ENCODE measurements at places on chromosomes 16 and 17. TPM values are rescaled to one million over a fixed set of nuclear protein-coding genes. Genes with fewer than 3 reads are reported as not detected.

The ALOXE3 gene
- not detected for total RNA-seq

The GAST gene
- total RNA-seq: not detected

The ZMYND15 gene
- not detected for total RNA-seq

The CES5A gene
- not detected for total RNA-seq

The EVPL gene
- 0.09 TPM for total RNA-seq

The KIF2B gene
- not detected for total RNA-seq

The HLF gene
- total RNA-seq: 23.9 TPM

The MPV17L gene
- total RNA-seq: 0.05 TPM

The OTOP3 gene
- total RNA-seq: not detected

The HSPB9 gene
- total RNA-seq: not detected

GRCh38 chr17:48715496-48716399 lies 6.6 kb downstream of the PRAC1 start:
- no peaks in the 10 kb centered on the region for H3K36me3 ChIP-seq
- no peak overlapping the region for H3K27ac ChIP-seq
- no peak overlapping the region for H3K4me3 ChIP-seq

DNA sequence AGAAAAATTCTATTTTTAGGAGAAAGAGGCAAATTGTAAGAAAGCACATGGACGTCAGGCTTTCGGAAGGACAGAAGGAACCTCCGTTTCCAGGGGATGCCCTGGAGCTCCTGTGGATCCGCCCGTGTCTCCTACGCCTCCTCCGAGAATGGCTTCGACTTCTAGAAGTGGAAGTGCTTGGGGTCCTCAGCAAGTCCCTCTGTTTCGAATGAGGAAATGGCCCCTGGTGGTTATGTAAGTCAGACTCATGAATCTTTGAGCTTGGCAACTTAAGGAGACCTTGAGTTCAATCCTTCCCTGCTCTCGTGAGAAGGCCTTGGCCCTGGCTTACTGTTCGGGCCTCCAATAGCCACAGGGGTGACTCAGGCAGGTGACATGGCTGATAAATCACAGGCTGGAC lies 38.9 kb downstream of the COX4I1 start:
- H3K36me3 ChIP-seq: no peaks in the 10 kb centered on the region
- H3K27me3 ChIP-seq: peaks cover 35% of the 10 kb centered on the region
- DNase-seq: no peak
- no peak overlapping the region for H3K27ac ChIP-seq
- no peaks in the 10 kb centered on the region for H3K4me1 ChIP-seq

DNA sequence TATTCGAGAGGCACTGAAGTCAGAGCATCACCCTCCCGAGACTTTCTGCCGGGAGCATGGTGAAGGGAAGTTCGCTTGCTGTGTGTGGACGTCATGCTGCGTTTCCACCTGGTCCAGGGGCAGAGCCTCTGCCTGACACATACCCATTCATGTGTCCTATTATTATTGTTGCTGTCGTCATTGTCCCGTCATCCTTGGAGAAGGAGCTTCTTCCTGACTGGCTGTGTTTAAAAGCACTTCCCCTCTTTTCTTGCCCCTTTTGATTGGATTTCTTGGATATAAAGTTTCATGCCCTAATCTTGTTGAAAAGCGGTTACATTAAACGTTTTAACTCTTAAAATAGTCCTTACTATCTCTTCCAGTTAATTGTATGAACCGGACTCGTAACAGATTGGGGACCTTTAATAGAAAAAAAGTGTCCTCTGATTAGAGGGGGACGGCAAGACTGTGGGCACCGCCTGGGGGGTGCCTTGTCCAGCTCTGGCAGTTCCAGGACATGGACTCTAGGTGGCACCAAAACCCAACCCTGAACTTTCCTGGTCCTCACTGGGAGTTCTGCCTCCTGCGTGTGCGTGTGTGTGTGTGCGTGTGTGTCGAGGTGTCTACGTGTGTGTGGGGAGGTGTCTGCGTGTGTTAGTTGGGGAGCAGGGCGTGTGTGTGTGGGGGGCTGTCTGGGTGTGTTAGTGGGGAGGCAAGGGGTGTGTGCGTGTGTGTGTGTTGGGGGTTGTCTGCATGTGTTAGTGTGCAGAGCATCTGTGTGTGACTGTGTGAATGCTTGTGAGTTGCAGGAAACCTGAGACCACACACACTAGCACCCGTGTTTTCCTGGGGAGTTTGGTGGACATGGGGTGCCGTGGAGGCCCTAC lies 133.3 kb upstream of the CIBAR2 start:
- H3K27ac ChIP-seq: no peak overlapping the region
- H3K4me1 ChIP-seq: peaks cover 6% of the 10 kb centered on the region
- no peaks in the 10 kb centered on the region for H3K36me3 ChIP-seq

- H3K4me1 ChIP-seq: peaks cover 36% of the 10 kb centered on the region
- peak overlapping the region; percentile 28 for H3K4me3 ChIP-seq
- no peaks in the 10 kb centered on the region for H3K27me3 ChIP-seq
- DNase-seq: no peak
- H3K36me3 ChIP-seq: no peaks in the 10 kb centered on the region
These were observed 2.7 kb upstream of the CCDC57 start for GRCh38 chr17:82215095-82215971.

- H3K36me3 ChIP-seq: peaks cover 37% of the 10 kb centered on the region
- peaks cover 67% of the 10 kb centered on the region for H3K4me1 ChIP-seq
- H3K27ac ChIP-seq: peak overlapping the region; percentile 24
- H3K4me3 ChIP-seq: no peak overlapping the region
These were observed 10.2 kb downstream of the CDR2 start for GRCh38 chr16:22364241-22364640.

DNA sequence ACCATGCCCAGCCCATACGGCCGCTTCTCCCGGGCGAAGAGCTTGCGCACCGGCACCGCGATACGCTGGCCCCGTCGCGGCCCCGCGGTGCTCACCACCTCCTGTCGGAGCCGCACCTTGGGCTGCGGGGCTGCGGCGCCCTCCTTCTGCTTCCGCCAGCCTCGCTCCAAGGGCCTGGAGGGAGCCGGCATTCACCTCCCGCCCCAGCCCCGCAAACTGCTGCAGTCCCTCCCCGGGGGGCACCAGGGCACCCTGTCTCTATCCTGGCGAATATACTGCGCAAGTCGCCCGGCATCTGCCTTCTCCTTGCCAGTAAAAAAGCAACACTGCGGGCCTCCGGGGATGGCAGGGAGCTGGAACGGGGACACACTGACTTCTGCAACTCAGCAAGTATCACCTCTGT lies 8.3 kb downstream of the SNRNP25 start:
- peaks cover 6% of the 10 kb centered on the region for H3K36me3 ChIP-seq
- H3K27me3 ChIP-seq: no peaks in the 10 kb centered on the region
- peaks cover 8% of the 10 kb centered on the region for H3K4me1 ChIP-seq
- H3K27ac ChIP-seq: no peak overlapping the region
- DNase-seq: no peak
- no peak overlapping the region for H3K4me3 ChIP-seq

DNA sequence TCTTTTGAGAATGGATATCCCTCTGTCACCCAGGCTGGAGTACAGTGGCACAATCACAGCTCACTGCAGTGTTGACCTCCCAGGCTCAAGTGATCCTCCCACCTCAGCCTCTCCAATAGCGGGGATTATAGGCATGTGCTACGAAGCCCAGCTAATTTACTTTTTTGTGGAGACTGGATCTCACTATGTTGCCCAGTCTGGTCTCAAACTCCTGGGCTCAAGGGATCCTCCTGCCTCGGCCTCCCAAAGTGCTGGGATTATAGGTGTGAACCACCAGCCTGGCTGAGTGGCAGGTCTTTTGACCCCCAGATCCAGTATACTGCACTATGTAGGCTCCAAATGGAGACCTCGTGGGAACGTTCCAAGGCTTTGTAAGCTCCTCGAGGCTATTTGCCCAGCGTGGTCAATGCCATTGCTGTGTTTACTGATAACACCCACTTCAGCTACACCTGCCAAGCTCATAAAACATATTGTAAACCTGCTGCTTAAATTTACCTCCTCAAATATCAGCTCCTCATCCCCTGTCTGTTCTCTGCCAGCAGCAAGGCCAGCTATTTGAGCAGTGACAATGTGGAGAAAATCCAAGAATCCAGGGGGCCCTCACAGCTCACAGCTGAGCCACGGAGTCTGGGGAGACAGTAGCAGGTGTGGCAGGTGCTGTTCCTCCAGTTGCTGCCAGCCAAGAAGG lies 16.2 kb upstream of the KIFC3 start:
- H3K27ac ChIP-seq: no peak overlapping the region
- H3K36me3 ChIP-seq: no peaks in the 10 kb centered on the region
- H3K4me1 ChIP-seq: peaks cover 14% of the 10 kb centered on the region
- DNase-seq: no peak

- peaks cover 47% of the 10 kb centered on the region for H3K4me1 ChIP-seq
- H3K27me3 ChIP-seq: no peaks in the 10 kb centered on the region
- H3K27ac ChIP-seq: peak within 1 kb of the TSS; percentile 86
- no peak for DNase-seq
- H3K36me3 ChIP-seq: no peaks in the 10 kb centered on the region
These were observed at the start of gene MPRIP for GRCh38 chr17:17042384-17042736. Gene MPRIP (plus strand): TSS chr17:17042457. CDS start chr17:17042849, 392 bp downstream.

- H3K36me3 ChIP-seq: no peaks in the 10 kb centered on the region
- DNase-seq: peak; percentile 47
- H3K27me3 ChIP-seq: peaks cover 17% of the 10 kb centered on the region
These were observed at the start of gene CPNE2 for GRCh38 chr16:57091975-57092785. Gene CPNE2 (plus strand): TSS chr16:57092583. CDS start chr16:57110743, 18,160 bp downstream.

DNA sequence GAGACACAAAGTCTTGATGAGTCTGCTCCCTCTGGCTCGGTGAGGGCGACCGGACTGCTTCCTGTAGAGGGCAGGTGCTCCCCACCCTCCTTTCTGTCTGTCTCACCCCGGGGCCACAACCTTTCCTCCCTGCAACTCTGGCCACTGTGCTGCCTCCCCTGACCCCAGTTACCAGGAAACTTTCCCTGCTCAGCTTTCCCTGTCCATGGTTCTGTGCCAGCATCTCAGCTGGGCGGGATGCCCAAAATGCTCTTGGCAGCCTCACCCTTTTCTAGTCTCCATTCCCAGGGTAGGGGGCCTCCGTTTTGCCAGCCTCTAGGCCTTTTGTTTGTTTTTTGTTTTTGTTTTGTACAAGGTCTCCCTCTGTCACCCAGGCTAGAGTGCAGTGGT lies 1.4 kb downstream of the PLD2 start:
- peak overlapping the region; percentile 53 for H3K27ac ChIP-seq
- H3K36me3 ChIP-seq: peaks cover 3% of the 10 kb centered on the region
- H3K27me3 ChIP-seq: no peaks in the 10 kb centered on the region
- DNase-seq: no peak
- H3K4me1 ChIP-seq: peaks cover 9% of the 10 kb centered on the region

DNA sequence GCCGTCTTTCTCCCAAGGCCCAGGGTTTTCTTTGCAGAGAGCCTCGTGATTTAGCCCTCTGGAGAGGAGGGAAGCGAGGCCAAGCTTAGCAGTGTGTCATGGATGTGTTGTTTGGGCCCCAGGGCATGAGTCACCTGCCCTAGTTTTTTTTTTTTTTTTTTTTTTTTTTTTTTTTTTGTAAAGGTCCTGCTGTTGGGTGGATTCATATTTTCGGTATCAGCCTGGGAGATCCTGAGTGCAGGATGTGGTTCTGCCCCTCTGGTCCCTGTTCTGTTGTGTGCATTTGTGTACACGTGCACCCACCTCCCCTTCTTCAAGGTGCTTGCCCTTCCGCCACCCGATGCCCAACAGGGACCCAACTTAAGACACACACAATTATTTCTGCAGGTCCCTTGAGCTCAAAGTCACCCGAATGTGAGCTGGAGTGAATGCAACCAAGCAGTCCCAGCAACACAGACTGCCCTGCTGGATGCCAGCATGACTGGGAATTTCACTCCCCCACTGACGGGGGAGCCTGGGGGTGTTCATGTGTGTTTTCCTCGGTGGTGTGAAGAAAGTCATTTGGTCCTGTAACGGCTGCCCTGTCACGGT lies 265.8 kb upstream of the TNRC6C start:
- H3K27ac ChIP-seq: no peak overlapping the region
- H3K27me3 ChIP-seq: peaks cover 18% of the 10 kb centered on the region
- H3K4me1 ChIP-seq: peaks cover 45% of the 10 kb centered on the region
- H3K4me3 ChIP-seq: no peak overlapping the region

DNA sequence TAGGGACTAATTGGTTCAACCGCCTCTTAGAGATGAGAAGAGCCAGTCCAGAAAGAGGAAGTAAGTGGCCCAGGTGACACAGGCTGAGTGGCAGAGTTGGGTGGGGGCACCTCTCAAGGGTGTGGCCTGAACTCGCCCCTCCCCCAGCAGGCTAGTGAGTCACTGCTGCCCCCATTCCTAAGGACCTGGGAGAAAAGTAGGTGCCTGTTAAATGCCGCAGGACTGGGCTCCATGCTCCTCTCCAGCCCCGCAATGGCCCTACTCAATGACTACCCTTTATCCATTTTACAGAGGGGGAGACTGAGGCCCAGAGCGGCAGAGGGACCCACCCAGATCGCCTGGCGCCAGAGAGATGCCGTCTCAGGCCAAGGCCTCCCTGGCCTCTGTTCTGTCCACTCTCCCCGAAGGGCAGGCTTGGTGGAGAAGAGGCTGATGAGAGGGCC lies 8.1 kb downstream of the TMEM235 start:
- no peaks in the 10 kb centered on the region for H3K36me3 ChIP-seq
- DNase-seq: no peak
- peaks cover 9% of the 10 kb centered on the region for H3K4me1 ChIP-seq
- H3K4me3 ChIP-seq: no peak overlapping the region
- no peak overlapping the region for H3K27ac ChIP-seq

- no peak for DNase-seq
- no peak overlapping the region for H3K27ac ChIP-seq
- peaks cover 3% of the 10 kb centered on the region for H3K27me3 ChIP-seq
- no peaks in the 10 kb centered on the region for H3K36me3 ChIP-seq
- H3K4me3 ChIP-seq: no peak overlapping the region
- no peaks in the 10 kb centered on the region for H3K4me1 ChIP-seq
These were observed 184.6 kb downstream of the TMEM132E start for GRCh38 chr17:34763728-34764665.

DNA sequence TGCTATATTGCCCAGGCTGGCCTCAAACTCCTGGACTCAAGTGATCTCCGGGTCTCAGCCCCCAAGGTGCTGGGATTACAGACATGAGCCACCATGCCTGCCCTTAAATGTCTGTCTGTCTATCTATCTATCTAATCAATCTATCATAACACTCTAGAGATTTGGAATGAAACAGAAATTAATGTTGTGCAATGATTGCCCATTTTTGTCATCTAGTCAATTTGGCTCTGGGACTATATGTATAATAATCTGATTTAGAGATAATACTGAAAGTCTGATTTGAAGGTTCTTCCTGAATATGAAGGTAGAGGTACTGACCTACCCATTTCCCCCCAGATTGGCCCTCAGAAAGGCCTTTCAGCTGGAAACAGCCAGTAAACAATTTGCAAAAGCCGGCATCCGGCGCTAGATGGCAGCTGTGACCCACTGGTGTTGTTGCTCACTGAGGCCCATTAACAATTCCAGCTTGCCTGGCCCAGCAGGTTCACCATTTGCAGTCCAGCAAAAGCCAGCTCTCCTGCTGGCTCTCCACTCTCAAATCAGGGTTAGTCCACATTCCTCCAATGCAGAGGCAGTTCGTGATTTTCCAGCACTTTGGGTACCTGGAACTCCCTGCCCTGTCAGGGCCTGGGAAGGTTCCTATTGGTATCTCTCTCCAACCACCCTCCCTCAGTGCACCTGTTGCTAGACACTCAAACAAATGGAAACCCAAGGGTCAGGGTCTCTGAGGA lies 22.9 kb upstream of the C16orf87 start:
- H3K4me3 ChIP-seq: no peak overlapping the region
- H3K4me1 ChIP-seq: no peaks in the 10 kb centered on the region
- no peak overlapping the region for H3K27ac ChIP-seq
- no peaks in the 10 kb centered on the region for H3K27me3 ChIP-seq
- peak; percentile 60 for DNase-seq

All from activated T-cell treated with anti-CD3 and anti-CD28 coated beads, Interleukin-2, amount 50 U/mL, for 72 hours (primary cell).